ENCODE measurements at places on chromosomes 6 and 20.

DNA sequence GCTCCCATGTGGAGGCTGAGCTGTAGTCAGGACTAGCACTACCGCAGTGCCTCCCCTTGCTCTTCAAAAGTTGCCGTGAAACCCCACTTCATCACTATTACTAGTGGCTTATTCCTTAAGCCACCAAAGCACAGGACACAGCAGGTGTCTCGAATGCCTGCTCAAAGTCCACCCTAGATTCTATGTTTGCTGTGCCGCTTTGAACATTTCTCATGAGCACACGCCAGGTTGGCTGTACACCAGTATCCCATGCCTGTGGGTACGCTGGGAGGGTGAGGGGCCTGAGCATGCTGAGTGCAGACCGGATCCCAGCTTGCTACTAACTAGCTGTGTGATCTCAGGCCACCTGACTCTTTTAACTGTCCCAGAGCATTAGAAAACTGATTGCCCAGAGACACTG, 335.8 kb upstream of the QKI start:
- no peak for DNase-seq

DNA sequence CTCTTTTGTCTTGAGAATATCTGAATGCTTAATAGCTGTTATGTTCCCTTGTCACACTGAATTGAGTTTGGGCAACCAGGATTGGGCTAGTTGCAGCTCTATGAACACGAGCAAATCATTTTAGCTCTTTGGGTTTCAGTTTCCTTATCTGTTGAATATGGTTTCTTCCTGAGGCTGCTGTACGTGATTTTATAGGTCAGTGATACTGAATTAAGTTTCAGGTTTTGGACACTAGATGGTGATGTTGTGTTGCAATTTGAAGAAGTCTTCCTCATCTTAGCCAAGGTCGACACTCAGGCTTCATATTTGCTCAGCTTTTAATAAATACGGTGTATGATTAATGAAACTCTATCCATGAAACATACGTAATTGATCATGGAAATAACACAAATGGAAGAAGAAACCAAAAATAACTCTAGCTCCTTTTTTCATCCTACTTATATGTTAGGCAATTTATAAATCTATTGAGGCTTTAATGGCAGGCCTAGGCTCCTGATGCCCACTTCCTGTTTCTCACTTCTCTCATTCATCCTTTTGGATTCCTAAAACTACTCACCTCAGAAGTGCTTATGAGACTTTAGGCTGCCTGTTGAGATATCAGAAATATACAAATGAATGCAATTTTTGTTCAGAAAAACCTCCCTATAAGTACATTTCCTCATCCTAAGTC, 354.1 kb upstream of the MAP3K7 start:
- DNase-seq: no peak

- DNase-seq: no peak
These were observed 16.1 kb upstream of the TLDC2 start for GRCh38 chr20:36859700-36860330.

- DNase-seq: no peak
These were observed 22.8 kb downstream of the CST5 start for GRCh38 chr20:23856736-23857135.

GRCh38 chr6:103284835-103285234, 1574.9 kb downstream of the HACE1 start:
- DNase-seq: no peak

DNA sequence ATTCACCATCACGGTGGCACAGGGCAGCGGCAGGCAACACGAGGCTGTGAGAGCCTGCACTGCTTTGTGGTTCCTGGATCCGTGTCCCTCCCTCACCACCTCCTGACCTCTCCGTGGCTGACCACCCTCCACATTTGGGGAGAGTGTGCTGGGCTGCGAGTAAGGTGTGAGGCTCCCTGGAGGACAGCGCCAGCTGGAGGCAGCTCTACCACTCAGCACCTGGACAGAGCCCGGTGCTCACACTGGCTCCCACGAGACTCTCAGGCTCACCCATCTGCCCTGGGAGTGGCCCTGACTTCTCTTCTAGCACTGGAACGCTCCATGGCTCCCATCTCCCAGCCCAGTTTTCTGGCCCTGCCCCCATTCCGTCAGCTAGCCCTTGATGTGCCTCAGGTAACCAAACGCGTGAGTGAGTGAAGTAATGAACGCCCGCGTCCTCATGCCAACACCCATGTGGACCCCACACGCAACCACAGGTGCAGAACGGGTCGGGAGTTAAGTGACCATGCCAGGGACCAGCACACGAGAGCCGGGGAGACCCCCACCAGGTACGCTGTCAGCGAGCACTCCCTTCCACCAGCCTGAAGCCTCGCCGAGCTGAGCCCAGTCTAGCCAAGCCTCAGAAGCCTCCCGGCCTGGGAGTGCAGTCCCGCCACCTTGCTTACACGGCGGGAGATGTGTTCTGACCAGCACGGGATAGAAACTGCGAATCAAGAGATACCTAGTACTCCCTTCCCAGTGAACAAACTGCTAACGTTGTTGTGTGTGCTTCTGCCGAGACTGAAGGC, 137.2 kb downstream of the WDR27 start:
- no peak for DNase-seq

DNA sequence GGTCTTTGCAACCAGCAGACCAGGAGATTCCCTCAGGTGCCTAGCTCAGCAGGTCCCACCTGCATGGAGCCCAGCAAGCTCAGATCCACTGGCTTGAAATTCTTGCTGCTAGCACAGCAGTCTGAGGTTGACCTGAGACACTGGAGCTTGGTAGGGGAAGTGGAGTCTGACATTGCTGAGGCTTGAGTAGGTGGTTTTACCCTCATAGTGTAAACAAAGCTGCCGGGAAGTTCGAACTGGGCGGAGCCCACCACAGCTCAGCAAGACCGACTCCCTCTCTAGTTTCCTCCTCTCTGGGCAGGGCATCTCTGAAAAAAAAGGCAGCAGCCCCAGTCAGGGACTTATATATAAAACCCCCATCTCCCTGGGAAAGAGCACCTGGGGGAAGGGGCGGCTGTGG, 34.3 kb downstream of the PRSS35 start:
- DNase-seq: no peak

DNA sequence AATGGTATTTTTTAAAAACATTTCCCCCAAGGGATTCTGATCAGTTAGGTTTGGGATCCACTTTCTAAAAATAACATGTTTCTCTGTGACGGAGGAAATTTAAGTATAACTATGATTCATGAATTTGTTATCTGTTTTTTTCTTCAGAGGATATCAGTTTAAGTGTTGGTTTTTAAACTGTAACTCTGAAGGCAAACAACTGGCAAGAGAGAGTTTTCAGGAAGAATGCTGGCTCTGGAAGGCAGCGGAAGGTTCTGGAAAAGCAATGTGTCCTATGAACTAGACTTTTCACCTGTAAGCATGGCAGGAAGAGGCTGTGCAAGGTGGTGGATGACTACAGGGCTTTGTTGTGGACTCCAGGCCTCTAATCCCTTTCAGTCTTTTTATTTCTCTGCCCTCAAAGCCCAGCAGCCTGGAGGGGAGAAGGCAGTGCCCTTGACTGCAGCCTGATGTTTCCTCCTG, 153.1 kb downstream of the GMPR start:
- no peak for DNase-seq

DNA sequence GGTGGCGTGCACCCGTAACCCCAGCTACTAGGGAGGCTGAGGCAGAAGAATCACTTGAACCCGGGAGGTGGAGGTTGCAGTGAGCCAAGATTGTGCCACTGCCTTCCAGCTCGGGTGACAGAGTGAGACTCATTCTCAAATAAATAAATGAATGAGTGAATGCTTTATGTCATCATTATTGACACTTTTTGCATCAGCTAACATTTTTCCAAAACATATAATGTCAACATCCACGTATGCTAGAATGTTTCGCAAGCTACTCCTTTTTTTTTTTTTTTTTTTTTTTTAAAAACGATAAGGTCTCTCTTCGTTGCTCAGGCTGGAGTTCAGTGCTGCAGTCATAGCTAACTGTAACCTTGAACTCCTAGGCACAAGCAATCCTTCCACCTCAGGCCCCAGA, 72.2 kb downstream of the SENP6 start:
- no peak for DNase-seq

DNA sequence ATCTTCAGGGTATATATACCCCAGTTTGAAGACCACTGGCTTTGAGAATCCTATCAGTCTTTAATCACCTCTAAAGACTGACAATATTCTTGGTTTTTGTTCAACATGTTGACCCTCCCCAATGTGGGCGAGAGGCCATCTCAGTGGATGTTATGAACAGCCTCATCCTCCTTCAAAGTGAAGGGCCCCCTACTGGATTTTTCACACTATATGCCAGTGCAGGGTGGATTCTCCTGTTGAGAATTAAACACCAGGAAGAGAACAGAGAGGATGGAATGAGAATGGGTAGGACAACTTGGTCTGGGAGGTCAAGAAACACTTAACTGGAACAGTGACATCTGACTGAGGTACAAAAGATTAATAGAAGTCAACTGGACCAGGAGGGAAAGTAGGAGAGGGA, 327.1 kb downstream of the MAFB start:
- no peak for DNase-seq

DNA sequence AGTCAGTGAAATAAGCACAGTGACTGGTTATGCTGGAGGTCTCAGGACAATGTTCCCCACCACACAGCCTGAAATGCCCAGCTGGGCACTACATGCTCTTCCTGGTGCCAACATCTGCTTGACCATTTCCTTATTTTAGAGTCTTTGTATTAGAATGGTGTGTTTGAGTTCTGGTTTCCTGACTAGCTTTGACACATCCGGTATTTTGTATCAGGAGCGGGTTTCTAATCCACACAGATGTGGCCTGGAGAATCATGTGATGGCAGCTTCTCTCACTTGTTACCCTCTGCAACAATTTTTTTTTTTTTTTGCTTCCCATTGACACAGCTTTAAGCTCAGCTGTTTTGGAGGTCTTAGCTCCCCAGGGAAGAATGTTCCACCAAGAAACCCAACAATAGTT, 164.5 kb upstream of the CST7 start:
- no peak for DNase-seq

GRCh38 chr20:35398660-35399144, 13.1 kb downstream of the UQCC1 start:
- DNase-seq: no peak

- DNase-seq: no peak
These were observed 2.2 kb downstream of the CPXM1 start for GRCh38 chr20:2798095-2798805.

- DNase-seq: no peak
These were observed 785.6 kb downstream of the QKI start for GRCh38 chr6:164200071-164200470.

DNA sequence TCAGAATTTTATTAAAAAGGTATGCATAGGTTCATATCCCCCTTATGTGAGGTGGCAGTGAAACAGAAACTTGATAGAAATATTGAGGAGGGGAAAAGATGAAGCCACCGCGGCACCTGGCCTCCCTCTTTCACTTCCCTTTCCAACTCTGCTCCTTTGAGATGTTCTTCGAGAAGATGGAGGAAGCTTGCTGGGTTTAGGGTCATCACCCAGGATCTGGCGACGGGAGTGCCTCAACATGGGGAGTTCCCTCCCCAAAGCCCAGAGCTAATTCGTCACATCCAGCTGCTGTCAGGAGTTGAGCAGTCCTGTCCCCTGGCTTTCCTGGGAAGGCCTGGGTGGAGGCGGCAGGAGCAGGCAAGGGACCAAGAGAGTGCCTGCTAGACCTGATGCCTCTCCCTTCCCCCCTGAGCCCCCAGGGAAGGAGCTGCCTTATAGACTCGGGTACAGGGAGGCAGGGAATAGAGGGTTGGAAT, 29.1 kb downstream of the RREB1 start:
- no peak for DNase-seq

GRCh38 chr6:100300221-100300736, 164.4 kb downstream of the SIM1 start:
- no peak for DNase-seq

GRCh38 chr6:30955367-30956042, 14.7 kb downstream of the MUCL3 start:
- DNase-seq: peak; percentile 50

DNA sequence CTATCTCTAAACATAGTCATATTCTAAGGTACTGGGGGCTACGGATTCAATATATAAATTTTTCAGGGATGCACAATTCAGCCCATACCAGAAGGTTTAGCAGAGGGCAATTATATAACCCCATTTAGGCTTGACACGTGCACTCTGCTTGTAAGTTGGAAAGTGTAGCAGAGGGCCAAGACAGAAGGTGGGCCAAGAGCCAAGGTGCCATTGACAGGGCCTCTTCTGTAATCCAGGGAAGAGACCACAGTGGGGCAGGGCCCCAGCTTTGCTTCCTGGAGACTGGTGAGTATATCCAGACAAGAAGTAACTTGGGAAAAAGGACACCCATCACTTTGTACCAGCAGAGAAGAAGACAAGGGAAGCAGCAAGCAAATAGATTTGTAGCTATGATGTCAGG, 672.4 kb upstream of the MARCKS start:
- DNase-seq: no peak

DNA sequence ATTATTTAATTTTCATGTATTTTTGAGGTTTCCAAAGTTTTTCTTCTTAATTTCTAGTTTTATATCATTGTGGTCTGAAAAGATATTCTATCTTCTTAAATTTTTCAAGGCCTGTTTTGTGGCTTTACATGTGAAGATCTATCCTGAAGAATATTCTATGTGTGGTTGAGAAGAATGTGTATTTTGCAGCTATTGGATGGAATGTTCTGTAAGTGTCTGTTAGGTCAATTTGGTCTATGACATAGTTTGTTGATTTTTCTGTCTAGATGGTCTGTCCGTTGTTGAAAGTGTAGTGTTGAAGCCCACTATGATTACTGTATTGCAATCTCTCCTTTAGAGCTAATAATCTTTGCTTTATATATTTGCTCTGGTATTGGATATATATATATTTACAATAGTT, 125.7 kb downstream of the CRYBG1 start:
- no peak for DNase-seq

DNA sequence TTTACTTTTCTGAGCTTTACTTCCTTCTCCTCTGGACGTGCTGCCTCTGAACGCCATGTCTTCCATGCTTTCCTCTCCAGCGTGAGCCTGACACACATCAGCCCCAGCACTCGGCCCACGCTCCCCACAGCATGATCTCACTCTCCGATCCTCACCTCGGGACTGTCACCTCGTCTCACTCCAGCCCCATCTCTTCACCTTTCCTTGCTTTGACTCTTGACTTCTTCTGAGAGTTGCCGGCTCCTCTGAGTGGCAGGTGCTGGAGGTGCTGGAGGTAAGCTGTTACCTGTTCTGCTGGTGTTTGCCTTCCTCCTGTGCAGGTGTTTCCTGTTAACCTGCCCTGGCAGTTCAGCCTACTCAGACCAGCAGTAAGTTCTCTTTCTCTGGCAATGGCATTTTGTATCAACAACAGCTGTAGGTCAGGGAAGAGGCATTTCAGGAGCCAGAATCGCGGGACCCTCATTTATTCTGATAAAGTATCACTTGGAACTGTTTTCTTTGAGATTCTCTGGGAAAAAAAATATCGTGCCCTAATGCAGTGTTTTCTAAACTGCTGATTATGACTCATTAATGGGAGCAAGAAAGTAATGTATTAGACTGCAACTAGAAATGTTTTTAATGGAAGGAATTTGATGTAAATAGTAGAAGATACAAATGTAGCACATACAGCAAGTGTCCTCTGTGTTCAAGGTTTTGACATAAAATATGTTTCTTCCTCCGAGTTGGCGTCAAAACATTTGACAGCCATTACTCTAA, 106.5 kb downstream of the ARID1B start:
- DNase-seq: no peak
